ENCODE measurements at places on chromosomes 3 and 15.

- peak; percentile 19 for DNase-seq
These were observed 282.5 kb upstream of the TLE3 start for GRCh38 chr15:70379938-70380883.

DNA sequence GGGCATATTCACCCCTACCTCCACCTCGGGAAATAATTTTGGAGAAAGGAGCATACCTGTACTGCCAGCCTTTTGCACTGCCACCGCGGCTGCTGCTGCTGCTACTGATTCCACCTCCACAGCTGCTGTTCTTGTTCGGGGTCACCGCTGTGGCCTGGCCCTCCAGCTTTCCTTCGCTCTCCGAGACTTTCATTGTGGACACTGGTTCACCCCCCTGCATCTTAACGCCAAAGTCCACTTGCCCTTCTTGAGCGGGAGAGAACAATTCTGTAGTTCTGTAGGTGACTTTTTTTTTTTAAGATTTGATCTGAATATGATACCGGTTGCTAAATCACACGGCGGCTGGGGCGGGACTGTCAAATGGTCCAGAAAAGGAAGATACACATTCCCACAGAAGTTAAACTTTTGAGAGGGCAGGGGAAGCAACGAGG, 701 bp downstream of the OSBPL11 start:
- peak; percentile 49 for DNase-seq

DNA sequence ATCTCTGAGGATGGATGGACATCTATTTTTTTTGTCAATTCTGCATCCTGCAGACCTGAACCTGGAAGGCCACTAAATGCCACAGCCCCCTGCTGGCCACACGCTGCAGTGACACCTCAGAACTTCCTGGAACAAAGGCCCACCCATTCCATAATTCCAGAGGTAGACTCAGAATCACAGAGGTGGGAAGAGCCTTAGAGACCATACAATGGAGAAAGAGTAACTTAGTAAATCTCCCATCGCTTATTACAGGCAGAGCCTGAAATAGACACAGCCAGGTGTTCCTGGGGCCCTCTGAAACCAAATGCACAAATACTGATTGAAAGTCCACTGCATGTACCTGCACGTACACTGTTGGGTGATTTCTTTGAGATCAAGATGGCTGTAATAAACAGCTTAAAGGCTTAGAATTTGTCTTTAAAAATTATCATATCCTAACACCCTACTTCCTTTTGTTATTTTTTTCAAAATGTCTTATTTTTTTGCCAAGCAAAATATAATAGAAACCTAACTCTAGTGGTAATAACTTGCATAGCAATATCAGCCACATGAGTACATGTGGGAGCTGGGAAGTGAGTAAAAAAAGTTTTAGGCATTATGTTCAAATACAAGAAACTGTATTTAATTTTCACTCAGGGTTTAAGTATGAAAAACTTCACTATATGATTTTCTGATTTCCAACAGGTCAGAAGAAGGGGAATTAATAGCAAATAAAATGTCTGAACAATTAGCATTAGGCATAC, 62.7 kb downstream of the EOMES start:
- peak; percentile 57 for DNase-seq

GRCh38 chr3:123296261-123296660, 94.5 kb downstream of the SEC22A start:
- no peak for DNase-seq

DNA sequence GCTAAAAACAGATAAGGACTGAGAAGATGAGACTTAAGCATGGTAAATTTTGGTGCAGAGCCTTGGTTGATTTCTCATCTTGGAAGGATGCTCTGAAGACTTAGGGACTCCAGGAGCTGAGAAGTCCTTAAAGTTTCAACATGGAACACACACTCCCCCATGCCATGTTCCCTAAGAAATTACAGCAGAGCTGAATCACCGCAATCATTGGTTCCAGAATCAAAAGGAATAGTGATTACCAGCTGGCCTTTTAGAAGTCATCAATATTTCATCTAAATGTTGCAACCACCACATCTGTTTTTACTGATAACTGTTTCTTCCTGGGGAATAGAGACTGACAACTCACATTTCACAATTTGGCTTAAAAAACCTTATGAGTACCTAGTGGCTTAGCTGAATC, 229.3 kb downstream of the MINAR1 start:
- DNase-seq, result no peak

DNA sequence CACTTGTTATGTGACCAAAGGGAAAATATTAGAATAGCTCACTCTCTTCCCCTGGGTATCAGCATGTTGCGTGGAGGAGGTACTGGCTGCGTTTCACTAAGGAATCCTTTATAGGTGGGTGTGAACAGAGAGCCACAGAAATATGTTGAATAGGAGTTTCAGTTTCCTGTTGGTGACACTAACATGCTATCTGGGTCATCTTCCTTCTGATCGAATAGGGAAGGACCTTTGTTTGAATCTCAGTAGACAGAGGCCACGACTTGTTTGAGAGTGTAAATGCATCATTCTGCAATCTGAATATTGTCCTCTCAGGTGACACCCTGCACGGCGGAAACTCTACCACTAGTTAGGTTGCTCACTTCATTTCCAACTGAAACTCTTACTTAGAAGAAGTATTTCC, 157.9 kb upstream of the SLC2A2 start:
- no peak for DNase-seq

GRCh38 chr3:129961141-129961541, 13.4 kb upstream of the TRH start:
- peak; percentile 34 for DNase-seq

GRCh38 chr3:31002730-31003129, 108.3 kb upstream of the GADL1 start:
- peak; percentile 36 for DNase-seq

GRCh38 chr3:114974387-114974786, 172.7 kb downstream of the ZBTB20 start:
- no peak for DNase-seq

DNA sequence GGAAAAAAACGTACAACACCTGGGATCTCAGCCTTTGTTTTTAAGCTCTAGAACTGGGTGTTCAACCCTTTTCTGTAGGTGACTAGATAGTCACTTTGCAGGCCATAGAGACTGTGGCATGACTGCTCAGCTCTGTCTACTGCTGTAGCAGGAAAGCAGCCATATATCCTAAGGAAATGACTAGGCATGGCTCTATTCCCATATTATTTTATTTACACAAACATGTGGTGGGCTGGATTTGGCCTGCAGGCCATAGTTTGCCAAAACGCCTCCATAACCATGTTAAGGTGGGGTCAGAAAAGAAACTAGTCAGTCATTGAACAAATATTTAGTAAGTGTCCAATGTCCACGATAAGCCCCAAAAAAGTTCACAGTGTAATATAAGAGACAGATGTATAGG, 452.5 kb downstream of the MCTP2 start:
- no peak for DNase-seq

GRCh38 chr15:63038926-63039673, 3.4 kb upstream of the TPM1 start:
- no peak for DNase-seq

DNA sequence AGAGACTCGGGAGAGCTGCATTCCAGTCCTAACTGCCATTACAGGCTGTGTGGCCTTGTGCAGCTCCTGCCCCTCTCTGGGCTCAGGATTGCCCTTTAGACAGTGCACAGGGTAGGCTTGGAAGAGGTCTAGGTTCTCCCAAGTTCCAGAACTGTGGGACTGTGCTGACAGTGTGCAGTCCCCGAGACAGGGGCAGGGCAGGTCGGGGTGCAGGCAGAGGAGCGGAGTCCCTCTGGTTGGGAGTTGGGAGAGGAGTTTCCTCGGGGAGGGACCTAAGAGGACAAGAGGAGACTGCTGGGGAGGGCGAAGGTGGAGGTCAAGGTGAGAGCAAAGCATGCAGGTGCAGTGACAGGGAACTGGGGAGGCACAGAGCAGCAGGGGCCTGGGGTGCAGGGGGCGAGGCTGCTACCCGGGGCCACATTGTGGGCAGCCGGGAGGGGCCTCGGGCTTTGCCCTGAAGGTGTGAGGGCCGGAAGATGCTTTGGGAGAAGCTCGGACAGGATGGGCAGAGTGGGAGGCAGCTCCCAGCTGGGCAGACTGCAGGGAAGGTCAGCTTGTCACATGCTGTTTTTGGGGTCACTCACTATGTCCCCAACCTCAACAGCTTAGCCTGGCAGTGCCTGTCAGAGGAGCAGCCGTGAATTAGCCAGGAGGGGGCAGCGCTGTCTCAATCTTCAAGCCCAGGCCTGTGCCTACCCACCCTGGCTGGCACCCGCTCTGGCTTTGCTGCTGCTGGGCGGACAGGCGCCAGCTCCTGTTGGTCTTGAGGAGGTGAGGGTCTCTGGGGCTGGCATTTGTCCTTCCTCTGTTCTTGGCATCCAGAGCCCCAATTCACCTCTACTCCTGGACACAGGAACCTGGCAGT, 15.4 kb upstream of the CSPG4 start:
- peak; percentile 88 for DNase-seq

DNA sequence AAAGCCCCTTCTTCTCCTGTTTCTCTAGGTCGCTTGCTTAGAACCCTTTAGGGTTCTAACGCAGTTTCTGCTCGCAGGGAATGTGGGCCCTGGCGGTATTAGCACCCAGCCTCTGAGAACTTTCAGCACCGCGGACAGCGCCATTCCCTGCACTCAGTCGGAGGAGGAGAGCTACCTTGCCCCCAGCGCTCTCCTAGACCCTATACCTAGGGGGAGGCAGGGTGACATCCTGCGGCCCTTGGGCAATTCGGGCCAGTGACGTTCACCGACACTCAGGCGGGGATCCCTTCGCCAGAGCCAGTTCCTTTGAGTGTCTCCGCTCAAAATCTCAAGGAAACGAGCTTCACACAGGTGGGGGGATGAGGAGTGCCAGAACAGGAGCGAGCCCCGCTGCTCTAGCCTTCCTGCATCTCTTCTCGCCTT, 1.3 kb downstream of the SLC7A14 start:
- DNase-seq, result peak; percentile 67

- no peak for DNase-seq
These were observed 95.8 kb upstream of the CACNA2D3 start for GRCh38 chr3:54026543-54026942.

DNA sequence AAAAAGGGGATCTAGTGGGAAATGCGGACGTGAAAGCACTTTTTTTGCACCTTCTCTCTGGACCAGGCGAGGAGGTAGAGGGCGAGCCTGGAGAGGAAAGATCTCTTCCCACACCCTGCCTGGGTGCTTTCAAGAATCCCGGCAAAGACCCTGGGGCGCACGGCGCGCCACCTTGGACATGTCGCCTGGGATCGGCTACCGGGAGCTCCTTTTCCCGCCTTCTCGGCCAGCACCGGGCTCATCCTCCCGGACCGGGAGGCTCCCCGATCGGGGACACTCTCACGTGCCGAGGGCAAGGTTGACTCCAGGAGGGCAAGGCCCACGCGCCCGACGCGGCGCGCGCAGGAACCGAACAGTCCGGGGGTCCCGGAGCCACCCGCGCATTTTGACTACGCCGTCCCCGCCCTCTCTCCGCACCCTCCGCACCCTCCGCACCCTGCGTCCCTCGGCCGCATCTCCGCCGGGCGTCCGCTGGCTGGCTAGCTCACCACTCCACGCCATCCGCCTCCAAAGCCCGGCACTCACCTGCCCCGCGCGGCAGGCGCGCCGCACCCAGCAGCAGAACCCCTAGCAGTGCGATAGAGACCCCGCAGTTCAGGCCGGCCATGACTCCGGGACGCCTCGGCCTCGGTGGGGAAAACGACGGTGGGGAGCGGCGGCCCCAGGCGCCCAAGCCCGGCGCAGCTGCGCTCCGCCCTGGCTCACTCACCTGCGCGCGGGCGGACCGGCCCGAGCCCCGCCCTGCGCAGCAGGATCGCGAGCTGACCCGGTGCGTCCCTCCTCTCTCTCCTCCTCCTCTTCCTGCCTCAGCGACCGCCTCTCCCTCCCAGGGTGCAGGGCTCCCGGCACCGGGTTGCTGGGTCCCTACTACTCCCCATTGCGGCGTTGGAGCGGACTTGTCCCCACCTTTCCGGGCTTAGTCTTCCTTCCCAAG, at the start of gene CDCP1:
TSS of gene CDCP1 (minus strand) at position 698 of the 934 bp plus-strand sequence. CDS start at position 607, 91 bp downstream.
- DNase-seq, result no peak

- DNase-seq, result no peak
These were observed 35.1 kb downstream of the PDCD6IP start for GRCh38 chr3:33833408-33834095.

DNA sequence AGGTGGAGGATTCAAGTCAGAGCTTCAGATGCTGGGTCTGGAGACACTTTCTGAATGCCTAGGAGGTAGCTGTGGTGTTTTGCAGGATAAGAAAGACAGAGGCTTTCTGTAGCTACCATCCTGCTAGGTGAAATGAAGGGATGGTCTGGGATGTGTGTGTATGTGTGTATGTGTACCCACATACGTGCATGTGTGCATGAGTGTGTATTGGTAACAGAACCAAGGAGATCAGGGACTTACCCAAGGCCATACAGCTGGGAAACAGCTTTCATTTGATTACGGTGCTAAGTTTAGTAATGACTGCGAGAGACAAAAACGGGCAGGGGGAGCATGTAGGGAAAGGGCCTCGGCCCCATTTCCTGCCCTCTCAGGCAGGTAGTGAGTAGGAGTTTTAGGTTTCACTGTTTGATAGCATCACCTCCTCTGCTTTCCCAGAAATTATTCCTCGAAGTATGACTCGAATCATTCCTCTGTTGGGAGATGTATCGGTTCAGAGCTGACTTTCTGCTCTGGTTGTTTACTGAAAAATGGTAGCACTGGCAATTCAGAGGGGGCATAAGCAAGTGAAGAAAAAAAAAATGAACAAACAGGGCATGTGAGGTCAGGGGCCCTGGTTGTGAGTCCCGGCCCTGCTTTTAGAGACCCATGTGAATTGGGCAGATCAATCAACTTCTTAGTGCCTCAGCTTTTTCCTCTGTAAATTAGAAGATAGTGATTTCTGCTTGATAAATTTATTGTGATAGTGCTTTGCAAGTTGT, 130.7 kb downstream of the LPP start:
- DNase-seq, result no peak

- no peak for DNase-seq
These were observed 55.7 kb downstream of the KCNAB1 start for GRCh38 chr3:156176048-156176447.

DNA sequence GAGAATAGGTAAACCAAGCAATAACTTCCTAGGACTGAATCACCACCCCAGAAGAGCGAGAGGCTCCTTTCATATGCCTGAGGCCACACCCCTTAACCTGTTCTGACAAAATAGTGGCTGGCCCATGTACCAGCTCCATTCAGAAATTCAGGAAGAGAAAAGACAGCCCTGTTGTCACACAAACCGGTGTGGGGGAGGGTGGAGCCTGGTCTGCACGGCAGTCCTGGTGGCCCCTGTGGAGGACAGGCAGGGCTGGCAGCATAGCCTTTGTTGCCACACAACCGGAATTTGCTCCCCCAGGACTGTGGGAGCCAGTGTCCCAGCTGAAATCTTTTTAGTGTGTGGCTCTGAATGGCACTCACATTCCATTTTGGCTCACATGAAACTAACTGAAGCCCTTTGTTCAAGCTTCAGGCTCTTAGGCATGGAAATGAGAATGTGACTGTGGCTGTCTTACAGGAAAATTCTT, 23.8 kb downstream of the RLBP1 start:
- DNase-seq, result no peak

- DNase-seq, result no peak
These were observed 439.9 kb upstream of the RBMS3 start for GRCh38 chr3:28840976-28841376.

All from suppressor macrophage (primary cell).